ENCODE measurements at places on chromosomes 1 and 21.

DNA sequence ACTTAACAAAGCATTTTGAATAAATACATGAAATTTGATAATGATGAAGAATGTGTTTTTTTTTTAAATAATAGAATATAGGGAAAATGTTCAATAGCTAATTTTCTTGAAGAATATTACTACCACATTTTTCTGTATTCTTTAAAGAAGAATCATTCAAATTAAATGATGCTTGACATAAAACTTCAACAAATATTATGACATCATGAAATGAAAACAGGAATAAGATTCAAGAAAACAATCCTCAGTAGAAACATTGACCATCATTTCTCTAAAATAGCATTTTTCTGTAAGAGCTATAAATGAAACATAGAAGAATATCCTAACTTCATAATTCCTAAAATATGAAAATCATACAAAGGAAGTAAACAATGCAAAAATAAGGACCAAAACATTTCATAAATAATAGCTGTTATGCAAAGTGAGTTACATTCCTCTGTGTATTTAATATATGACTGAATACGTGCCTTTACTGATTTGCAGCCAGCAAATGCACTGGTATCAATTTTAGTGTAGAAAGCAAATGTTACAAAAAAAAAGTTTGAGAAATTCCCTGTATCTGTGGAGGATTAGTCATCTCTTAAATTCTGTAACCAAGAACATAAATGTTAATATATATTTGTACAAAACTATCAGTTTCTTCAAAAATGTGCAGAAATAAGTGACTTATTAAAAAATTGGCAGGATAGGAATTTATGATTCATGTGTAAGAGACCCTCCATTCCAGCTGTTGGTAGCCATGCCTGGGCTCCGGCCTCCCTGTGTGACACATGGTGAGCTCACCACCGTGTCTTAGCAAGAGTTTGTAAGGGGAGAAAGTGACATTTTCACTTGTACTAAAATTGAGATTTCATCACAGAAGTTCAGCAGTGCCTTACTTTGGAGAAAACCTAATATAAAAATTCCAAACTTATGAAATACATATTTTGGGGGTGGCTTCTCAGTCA is 15.0 kb upstream of the PTPN14 start:
- DNase-seq: no peak

DNA sequence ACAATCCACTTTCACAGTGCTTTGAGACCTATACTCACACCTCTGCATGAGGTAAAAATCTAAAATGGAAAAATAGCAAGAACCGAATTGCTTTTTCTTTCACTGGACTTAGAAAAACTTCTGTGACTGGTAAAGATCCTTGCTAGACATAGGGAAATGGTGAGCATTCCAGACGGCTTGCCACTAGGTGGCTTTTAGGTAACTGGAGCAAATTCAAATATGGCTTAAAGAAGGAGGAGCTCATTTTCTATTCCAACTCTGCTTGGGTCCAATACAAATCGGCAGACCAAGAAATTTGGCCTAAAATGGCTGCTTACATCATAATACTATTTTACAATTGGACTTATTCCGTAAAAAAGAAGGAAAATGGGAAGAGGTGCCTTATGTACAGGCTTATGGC is 977.9 kb downstream of the ADGRL2 start:
- DNase-seq: no peak

GRCh38 chr1:86259390-86259789 is 102.8 kb upstream of the COL24A1 start:
- DNase-seq: no peak

DNA sequence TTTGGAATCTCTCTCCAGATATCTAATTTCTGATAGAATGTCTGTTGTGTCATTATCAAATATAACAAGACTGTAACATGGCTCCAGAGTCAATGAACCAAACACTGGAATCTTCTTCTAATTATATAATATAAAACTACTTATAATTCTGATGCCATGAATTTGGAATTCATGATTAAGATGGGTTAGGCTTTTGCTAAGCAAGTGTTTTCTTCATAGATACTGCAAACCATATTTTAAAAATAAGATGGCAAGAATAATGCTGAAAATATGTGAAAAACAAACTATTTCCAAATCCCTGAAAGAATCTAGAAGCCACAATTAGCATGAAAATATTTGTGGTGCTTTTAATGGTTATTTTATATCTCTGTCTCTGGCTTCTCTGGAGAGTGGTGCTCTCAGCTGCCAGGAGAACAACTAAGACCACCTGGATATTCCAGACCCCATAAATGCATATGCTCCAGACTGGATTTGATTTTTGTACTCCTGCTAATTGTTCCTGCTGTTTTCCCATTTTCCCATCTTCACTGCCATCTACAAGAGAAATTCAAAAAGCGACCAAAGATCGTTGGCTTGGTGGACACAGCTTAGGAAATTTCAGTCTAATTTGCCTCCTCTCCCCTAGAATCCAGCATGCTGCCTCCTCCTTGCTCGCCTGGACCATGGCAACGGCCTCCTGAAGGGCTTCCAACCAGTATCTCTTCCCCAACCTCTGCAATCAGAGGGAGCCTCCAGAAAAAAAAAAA is 418.9 kb downstream of the SETD4 start:
- DNase-seq: no peak

GRCh38 chr1:167627865-167628641 is 2.0 kb upstream of the RCSD1 start:
- DNase-seq: no peak

GRCh38 chr21:16840538-16840937 is 672.3 kb upstream of the CXADR start:
- no peak for DNase-seq

DNA sequence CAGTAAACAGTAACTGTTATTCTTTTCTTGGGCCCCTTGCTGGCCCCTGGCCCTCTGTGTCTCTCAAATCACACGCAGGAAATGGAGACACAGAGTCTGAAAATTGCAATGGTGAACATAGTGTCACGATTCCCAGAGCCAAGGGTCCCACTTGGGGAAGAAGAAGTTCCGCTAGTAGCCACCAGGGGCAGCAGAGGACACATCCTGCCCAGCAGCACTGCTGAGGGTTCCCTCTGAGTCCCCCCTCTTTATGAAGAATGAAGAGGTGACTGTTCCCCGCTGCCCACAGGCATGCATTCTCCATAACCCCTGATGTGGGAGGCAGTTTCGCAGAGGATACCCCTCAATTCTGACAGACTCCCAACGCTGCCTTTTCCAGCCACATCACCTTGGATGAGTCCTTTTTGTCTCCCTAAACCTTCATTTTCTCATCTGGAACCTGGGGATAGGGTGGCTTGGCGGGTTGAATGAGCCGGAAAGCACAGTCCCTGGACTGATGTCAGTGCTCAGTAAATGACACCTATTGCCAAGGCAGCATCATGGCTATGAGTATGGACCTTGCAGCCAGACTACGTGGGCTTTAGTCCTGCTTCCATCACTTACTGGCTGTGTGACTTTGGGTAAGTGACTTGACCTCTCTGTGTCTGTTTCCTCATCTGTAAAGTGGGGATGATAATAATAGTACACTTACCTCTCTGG is 238.0 kb upstream of the TMEM51 start:
- DNase-seq: peak; percentile 44

- no peak for DNase-seq
Observed at GRCh38 chr1:26922431-26922729, 837 bp downstream of the NUDC start.

DNA sequence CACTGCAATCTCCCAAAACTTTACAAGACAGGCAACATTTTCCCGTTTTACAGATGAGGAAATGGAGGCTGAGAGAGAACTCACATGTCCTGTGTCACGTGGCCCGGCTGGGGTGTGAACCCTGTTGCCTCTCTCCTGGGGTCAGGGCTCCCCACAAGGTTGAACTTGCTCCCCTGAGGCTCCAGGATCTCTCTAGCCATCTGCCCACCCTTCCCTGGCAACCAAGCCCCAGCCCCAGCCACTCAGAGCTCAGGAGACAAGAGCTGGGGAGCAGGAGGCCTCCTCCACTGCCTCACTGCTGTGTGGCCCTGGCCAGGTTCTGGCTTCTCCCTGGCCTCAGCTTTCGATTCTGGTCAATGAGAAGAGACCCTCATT is 11.8 kb downstream of the LAPTM5 start:
- no peak for DNase-seq

DNA sequence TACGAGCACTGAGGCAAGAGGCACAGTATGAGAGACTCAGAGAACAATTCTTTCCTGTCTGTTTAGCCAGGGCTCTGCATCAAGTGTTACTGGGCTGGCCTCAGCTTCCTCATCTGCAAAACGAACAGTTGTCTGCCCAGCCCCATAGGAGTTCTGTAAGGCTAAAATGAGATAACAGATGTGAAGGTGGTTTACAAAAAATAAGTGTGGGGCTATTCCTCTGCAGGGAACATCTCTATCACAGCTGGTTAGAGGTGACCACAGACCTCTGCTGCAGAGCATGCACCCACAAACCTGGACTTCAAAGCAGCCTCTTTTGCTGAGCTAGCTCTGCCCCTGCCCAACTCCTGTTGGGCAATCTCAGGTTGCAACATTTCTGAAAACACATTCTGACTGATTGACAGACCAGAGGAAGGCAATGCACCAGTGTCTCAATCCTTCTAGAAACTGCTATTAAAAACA is 10.5 kb upstream of the OLIG1 start:
- no peak for DNase-seq

DNA sequence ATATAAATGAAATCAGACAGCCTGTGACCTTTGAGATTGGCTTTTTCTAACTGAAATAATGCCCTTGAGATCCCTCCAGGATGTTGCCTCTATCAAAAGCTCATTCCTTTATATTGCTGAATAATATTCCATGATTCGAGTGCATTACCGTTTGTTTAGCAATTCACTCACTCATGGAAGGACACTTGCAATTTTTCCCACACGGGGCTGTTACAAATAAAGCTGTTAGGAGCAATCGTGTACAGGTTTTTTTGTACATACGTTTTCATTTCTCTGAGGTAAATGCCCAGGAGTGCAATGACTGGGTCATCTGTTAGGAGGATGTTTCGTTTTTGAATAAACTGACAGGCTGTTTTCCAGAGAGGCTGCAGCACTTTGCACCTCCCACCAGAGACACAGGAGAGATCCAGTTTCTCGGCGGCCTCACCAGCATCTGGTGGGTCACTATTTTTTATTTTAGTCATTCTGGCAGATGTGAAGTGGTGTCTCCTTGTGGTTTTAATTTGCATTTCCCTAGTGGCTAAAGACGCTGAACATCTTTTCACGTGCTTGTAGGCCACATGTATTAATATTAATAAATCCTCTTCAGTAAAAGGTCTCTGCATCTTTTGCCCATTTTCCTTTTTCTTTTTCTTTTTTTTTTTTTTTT is 11.0 kb downstream of the PRDM15 start:
- no peak for DNase-seq

DNA sequence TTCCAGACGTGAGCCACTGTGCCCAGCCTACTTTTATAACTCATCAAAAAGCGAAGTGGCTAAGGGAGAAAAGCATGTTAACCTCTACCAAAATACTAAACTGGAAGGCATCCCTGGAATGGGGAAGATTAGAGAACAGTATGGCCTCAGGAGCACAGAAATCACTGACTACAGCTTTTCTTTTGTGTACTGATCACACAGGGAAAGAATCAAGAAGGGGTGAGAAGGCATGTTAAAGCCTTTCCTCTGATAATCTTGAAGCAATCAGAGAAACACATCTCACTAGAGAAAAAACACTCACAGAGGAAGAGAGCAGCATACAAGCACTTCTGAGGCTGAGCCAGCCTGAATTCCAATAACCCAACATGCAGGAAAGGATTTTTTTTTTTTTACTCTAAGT is 10.7 kb downstream of the PCAT6 start:
- DNase-seq: no peak

DNA sequence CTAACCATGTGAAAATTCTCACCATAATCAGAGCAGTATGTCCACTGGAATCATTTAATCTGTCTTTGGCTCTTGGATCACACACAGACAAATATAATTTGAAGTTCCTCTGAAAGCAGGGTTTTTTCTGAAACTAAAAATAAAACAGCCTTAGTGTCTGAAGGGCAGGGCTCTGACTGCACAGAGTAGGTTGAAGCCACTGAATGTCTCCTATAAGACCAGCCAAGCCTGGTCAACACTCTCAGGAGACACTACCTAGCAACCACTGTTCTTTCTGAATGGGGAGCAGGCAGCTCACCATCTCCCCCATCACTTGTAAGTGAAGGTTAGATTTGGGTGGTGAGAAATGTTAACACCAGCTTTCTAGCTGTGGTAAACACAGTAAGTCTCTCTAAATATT is 16.1 kb upstream of the TMEM183A start:
- DNase-seq: no peak

DNA sequence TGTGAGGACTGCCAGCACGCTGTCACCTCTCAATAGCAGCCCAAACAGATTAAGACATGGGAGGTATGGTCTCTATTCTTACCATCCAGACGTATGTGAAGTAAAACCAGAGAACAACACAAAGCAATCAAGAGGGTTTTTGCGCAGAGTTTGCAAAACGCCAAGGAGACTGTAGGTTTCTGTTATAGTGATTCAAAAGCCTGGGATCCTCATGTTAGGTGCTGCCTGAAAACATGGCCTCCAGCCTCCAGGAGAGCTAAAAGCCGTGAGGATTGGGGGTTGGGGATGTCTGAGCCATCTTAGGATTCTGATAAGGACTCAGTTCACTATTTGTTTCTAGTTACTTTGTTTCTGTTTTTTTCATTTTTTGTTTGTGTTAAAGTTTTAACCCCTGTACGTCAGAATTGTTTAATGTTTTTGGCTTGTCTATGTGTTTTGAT is 4.2 kb upstream of the CCT8 start:
- peak; percentile 34 for DNase-seq

GRCh38 chr1:67732750-67733151 is 47.8 kb downstream of the GADD45A start:
- DNase-seq: no peak
